H7 (cell line): ENCODE measurements at places on chromosomes 11 and 22. TPM values are rescaled to one million over a fixed set of nuclear protein-coding genes. Genes with fewer than 3 reads are reported as not detected.

DNA sequence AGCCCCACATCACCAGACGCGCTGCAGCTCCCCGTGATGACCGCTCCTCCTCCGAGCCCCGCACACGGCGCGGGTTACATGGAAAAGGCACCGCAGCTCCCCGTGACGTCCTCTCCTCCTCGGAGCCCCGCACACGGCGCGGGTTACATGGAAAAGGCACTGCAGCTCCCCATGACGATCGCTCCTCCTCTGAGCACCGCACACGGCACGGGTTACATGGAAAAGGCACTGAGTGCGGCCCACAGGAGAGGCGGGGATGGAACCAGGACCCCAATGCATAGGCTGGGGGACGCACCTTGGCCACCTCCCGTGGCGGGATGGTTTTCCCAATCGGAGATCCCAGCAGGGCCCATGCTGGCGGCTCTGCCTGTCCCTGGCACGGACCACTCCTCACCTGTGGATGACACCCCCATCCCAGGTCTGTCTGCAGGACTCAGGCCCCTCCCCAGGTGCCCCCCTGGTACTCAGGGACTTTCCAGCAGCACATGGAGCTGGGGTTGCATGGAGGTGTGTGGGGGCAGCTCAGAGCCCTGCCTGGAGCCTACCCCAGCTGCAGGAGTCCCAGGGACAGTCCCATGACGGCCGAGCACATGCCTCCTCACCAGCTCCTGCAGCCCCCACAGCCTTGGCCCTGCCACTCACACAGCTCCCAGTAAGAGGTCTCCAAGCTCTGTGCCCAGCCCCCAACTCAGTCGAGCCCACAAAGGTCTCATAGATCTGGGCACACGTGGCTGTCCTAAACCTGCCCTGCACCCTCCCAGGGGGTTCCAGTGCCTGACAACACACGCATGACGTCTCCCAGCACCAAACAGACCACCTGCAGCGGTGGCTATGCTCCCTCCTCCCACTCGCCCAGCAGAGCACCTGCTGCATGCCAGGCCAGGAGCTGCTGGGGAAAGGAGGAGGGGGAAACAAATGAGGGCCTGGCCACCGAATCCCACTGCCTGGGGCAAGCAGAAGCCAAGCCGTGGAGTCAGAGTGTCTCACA is 166.6 kb downstream of the BRD1 start:
- DNase-seq: no peak

DNA sequence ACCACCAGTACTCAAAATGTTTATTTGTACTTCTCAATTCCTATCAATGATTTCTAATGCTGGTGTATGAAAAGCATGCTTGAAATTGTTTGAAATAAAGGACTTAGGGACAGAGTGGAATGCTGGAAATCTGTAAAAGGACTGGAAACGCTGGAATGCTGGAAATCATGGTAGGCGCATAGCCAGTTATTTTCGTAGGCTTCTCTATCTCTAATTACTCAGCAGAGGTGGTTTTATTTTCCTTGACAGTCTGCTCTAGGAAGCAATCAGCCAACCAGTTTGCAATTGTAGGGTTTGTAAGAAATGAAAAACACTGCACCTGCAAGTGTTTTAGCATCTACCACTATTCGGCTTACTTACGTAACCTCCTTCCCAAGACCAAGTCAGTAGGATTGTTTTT is 788 bp downstream of the LIN7C start:
- DNase-seq: peak; percentile 10

- no peak for DNase-seq
Measured at GRCh38 chr11:38182126-38182866, 1584.3 kb upstream of the RAG2 start.

DNA sequence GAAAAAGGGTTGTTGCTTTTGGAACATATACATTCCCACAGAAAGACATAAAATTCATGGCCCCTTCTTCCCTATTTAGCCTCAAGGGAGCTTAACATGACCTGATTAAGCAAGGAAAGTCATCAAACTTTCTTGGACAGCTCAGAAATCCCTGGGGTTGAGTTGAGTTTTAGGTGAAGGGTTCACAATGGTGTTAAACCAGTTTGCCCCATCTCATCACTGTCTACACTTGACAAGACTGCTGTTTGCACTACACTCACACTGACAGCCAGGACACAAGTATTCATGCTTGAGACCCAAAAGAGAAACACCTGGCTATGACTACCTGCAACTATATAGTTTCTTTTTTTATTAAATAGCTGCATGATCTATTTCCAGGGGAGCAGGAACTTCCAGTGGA is 209.8 kb upstream of the TMEM45B start:
- no peak for DNase-seq

GRCh38 chr11:123973816-123974215 is 3.8 kb downstream of the OR10S1 start:
- no peak for DNase-seq

- no peak for DNase-seq
Measured at GRCh38 chr11:19744130-19744529, 31.5 kb downstream of the NAV2 start.

GRCh38 chr11:27187848-27188621 is 147.4 kb downstream of the BBOX1 start:
- DNase-seq: no peak

DNA sequence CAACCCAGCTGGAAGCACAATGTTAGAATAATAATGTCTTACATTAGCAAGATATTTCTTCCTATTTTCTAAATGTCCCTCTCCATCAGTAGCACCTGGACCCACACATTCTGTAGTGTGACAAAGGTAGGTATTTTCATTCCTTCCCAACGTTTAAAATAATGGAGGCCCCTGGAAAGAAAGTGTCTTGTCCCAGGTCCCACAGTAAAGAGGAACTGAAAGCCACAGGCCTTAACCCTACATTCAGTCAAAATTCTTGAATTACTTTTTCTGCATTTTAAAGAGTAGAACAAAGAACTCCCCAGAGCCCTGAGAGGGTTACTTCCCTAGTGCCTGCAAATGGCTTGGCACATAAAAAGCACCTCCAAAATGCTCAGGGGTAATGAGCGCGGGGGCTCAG is 26.3 kb downstream of the OPCML start:
- no peak for DNase-seq

Gene POU2AF1
- not detected in 2 replicates for total RNA-seq

Gene RTN4R
- total RNA-seq: 28.3 and 30.4 TPM in 2 replicates

Gene SERHL2
- 2.6 and 7.5 TPM in 2 replicates for total RNA-seq
